ENCODE measurements at places on chromosomes 1 and 21. TPM values are rescaled to one million over a fixed set of nuclear protein-coding genes. Genes with fewer than 3 reads are reported as not detected.

- H3K4me3 ChIP-seq: no peak overlapping the region
- H3K36me3 ChIP-seq: peaks cover 40% of the 10 kb centered on the region
- no peak for DNase-seq
- H3K27ac ChIP-seq: no peak overlapping the region
- no peaks in the 10 kb centered on the region for H3K27me3 ChIP-seq
- H3K4me1 ChIP-seq: no peaks in the 10 kb centered on the region
Observed at GRCh38 chr1:225554216-225554812, 98.6 kb downstream of the ENAH start.

GRCh38 chr1:198584163-198584562 is 43.7 kb upstream of the ATP6V1G3 start:
- no peak overlapping the region for H3K27ac ChIP-seq
- H3K36me3 ChIP-seq: peaks cover 14% of the 10 kb centered on the region
- no peak overlapping the region for H3K4me3 ChIP-seq
- no peaks in the 10 kb centered on the region for H3K4me1 ChIP-seq
- H3K27me3 ChIP-seq: no peaks in the 10 kb centered on the region

DNA sequence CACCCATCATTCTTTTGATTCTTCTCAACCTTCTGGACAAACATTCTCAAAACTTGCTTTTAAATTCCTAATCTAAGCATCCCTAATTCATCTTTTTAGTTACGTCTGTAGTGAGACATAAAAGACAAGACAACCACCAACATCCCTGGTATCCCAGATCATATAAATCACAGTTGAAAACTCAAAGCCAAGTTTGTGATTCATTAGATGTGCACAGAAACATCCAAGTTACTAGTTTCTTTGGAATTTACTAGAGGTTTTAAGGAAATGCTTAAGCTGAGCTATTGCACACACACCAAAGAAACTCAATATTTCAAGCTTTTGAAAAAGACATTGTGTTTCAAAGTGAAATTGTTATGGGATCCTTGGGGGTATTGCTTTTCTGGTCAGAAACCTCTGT is 47.6 kb downstream of the ATP6V1G3 start:
- no peaks in the 10 kb centered on the region for H3K27me3 ChIP-seq
- no peak for DNase-seq
- H3K4me1 ChIP-seq: peaks cover 23% of the 10 kb centered on the region
- H3K27ac ChIP-seq: no peak overlapping the region

- no peaks in the 10 kb centered on the region for H3K36me3 ChIP-seq
- DNase-seq: no peak
- H3K4me1 ChIP-seq: peaks cover 15% of the 10 kb centered on the region
- H3K27ac ChIP-seq: no peak overlapping the region
Observed at GRCh38 chr1:198734323-198735008, 95.6 kb downstream of the PTPRC start.

DNA sequence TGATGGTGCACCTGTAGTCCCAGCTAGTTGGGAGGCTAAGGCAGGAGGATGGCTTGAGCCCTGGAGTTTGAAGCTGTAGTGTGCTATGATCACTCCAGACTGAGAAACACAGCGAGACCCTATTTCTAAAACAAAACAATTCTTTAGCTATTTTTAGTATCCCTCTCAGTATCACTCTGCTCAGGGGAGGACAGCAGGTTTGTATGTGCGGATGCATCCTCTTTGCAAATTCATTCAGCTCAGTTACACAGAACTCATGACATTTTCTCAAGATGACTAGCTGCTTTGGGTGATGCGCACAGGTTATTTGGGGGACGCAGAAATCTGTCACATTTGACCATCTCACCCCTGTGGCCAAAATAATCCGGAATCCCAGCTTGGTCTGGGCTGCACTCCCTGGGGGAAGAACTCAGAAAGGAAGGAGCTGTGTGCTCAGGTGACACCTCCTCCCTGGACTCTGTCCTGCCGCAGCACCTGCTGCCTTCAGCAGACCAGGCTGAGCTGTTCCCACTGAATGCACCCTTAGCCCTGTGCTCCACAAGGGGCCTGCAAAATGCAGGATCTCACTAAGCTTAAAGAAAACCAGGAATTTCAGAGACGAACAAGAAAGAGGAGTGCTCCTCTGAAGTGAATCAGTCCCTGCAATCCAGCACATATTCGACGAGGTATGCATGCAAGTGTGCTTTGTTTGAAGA is 89.5 kb upstream of the PGBD5 start:
- H3K27ac ChIP-seq: no peak overlapping the region
- no peaks in the 10 kb centered on the region for H3K27me3 ChIP-seq
- no peak overlapping the region for H3K4me3 ChIP-seq
- no peaks in the 10 kb centered on the region for H3K36me3 ChIP-seq
- peaks cover 23% of the 10 kb centered on the region for H3K4me1 ChIP-seq

- peak overlapping the region; percentile 58 for H3K27ac ChIP-seq
- no peaks in the 10 kb centered on the region for H3K36me3 ChIP-seq
- no peak for DNase-seq
- H3K4me3 ChIP-seq: no peak overlapping the region
- no peaks in the 10 kb centered on the region for H3K27me3 ChIP-seq
Observed at GRCh38 chr1:81921344-81921743, 120.6 kb downstream of the ADGRL2 start.

GRCh38 chr1:149915429-149916192 is 2.0 kb downstream of the SV2A start:
- no peak for DNase-seq
- peaks cover 19% of the 10 kb centered on the region for H3K36me3 ChIP-seq
- H3K27me3 ChIP-seq: no peaks in the 10 kb centered on the region
- H3K4me3 ChIP-seq: peak overlapping the region; percentile 86
- H3K4me1 ChIP-seq: peaks cover 35% of the 10 kb centered on the region

DNA sequence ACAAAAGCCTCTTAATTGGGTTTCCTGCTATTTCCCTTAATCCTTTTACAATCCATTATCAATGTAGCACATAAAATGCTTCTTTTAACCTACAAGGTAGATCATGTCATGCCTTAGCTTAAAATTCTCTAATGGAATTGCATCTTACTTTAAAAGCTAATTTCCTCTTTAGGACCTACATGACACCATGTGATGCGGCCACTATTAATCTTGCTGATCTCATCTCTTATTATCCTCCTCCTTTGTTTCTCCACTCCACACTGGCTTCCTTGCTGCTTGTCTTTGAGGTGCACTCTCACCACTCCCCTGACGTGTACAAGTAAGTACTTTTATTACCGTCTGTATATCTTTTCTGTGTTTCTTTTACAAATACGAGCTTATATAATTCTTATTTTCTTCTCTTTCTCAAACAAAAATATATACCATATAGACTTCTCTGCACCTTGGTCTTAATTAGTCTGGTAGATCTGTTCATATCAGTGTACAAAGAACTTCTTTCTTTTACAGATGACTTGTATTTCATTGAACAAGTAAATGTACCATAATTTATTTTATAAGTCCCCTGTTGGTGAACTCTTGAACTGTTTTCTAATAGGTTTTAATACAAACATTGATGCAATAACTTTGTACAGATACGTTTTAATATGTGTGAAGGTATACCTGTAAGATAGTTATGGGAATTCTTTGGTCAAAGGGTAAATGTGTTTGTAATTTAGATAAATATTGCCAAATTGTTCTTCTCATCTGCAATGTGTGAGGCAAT is 28.2 kb downstream of the GPR88 start:
- H3K4me1 ChIP-seq: peaks cover 12% of the 10 kb centered on the region
- no peak overlapping the region for H3K27ac ChIP-seq
- no peak overlapping the region for H3K4me3 ChIP-seq
- peaks cover 5% of the 10 kb centered on the region for H3K36me3 ChIP-seq

- peaks cover 33% of the 10 kb centered on the region for H3K36me3 ChIP-seq
- no peaks in the 10 kb centered on the region for H3K27me3 ChIP-seq
Observed at GRCh38 chr21:46295996-46296752, 10.0 kb downstream of the YBEY start.

- no peak overlapping the region for H3K27ac ChIP-seq
- peaks cover 1% of the 10 kb centered on the region for H3K4me1 ChIP-seq
- H3K27me3 ChIP-seq: no peaks in the 10 kb centered on the region
- H3K4me3 ChIP-seq: no peak overlapping the region
- H3K36me3 ChIP-seq: no peaks in the 10 kb centered on the region
- DNase-seq: no peak
Observed at GRCh38 chr1:81259625-81260411, 540.9 kb upstream of the ADGRL2 start.

DNA sequence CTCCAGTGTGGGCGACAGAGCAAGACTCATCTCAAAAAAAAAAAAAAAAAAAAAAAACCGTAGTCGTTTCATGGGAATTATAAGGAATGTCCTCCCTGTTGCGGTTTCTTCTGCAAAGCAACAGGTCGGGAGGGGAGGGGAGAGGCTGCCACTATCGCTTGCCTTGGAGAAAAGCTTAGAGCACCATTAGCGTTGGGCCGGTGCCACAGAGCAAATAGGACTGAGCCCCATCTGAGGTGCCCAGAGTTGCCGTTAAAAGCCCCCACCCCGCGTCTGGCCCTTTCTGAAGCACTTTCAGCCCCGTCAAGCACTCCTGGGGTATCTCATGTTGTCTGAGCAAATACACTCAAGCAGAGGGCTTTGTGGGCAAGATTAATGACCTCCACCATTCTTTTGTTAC is 2.2 kb downstream of the RIPPLY3 start:
- H3K4me3 ChIP-seq: peak overlapping the region; percentile 50
- no peak overlapping the region for H3K27ac ChIP-seq
- no peaks in the 10 kb centered on the region for H3K36me3 ChIP-seq

- H3K4me3 ChIP-seq: no peak overlapping the region
- DNase-seq: no peak
- H3K27me3 ChIP-seq: no peaks in the 10 kb centered on the region
- no peak overlapping the region for H3K27ac ChIP-seq
Observed at GRCh38 chr1:184893695-184894094, 80.6 kb downstream of the NIBAN1 start.

- no peaks in the 10 kb centered on the region for H3K36me3 ChIP-seq
- DNase-seq: no peak
- no peak overlapping the region for H3K4me3 ChIP-seq
- no peaks in the 10 kb centered on the region for H3K4me1 ChIP-seq
- H3K27me3 ChIP-seq: no peaks in the 10 kb centered on the region
- no peak overlapping the region for H3K27ac ChIP-seq
Observed at GRCh38 chr1:197374428-197374827, 106.4 kb downstream of the CRB1 start.

DNA sequence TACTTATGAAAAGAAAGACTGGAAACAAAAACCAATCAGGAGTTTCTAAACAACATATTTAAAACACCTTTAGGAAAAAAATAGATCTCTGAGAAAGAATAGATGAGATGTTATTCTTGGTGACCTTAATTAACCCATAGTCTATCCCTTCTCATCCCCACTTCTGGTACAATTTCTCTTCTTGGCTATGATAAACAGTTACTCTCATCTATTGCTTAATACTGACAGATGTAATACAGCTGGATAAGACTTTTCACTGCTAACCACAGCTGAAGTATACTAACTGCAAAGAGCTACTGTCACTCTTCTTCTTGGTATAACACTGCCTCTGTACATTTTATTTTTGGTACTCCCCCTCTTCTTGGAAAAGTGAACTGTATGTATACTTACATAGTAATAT is 15.2 kb downstream of the EXTL2 start:
- peaks cover 25% of the 10 kb centered on the region for H3K4me1 ChIP-seq
- no peaks in the 10 kb centered on the region for H3K27me3 ChIP-seq
- no peak overlapping the region for H3K27ac ChIP-seq
- peaks cover 19% of the 10 kb centered on the region for H3K36me3 ChIP-seq

DNA sequence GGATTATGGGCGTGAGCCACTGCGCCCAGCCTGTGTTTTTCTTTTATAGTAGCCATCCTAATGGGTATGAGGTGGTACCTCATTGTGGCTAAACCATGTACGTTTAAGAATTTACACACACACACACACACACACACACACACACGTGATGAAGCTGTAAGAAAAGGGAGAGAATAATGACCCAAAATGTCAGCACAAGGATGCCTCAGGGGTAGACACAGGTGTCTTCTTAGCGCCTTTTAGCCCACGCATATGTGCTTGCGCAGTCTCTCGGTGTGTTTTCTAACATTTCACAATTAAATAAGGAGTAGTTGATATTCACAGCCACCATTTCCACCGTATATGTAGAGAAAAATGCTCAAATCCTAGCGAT is 782 bp upstream of the PFKL start:
- H3K4me1 ChIP-seq: peaks cover 22% of the 10 kb centered on the region
- no peaks in the 10 kb centered on the region for H3K36me3 ChIP-seq
- DNase-seq: no peak
- H3K27ac ChIP-seq: no peak overlapping the region
- peak overlapping the region; percentile 88 for H3K4me3 ChIP-seq
- peaks cover 12% of the 10 kb centered on the region for H3K27me3 ChIP-seq

- no peaks in the 10 kb centered on the region for H3K4me1 ChIP-seq
- no peak overlapping the region for H3K4me3 ChIP-seq
- H3K36me3 ChIP-seq: no peaks in the 10 kb centered on the region
- no peak for DNase-seq
- H3K27me3 ChIP-seq: peaks cover 17% of the 10 kb centered on the region
- H3K27ac ChIP-seq: no peak overlapping the region
Observed at GRCh38 chr1:234134878-234135277, 230.4 kb downstream of the SLC35F3 start.

The AHCYL1 gene
- 94.0 TPM for total RNA-seq

The KRTAP10-7 gene
- total RNA-seq: not detected

The KCNQ4 gene
- total RNA-seq: 0.89 TPM

The MYBPH gene
- not detected for total RNA-seq

The INKA2 gene
- total RNA-seq: 2.7 TPM

The ANKRD65 gene
- 0.89 TPM for total RNA-seq

The PIGR gene
- not detected for total RNA-seq

The BTBD8 gene
- 2.4 TPM for total RNA-seq

The CHAF1B gene
- total RNA-seq: 30.3 TPM

The ST6GALNAC5 gene
- 45.6 TPM for total RNA-seq

The HTR6 gene
- not detected for total RNA-seq
